ENCODE measurements at places on chromosomes 3 and 15.

DNA sequence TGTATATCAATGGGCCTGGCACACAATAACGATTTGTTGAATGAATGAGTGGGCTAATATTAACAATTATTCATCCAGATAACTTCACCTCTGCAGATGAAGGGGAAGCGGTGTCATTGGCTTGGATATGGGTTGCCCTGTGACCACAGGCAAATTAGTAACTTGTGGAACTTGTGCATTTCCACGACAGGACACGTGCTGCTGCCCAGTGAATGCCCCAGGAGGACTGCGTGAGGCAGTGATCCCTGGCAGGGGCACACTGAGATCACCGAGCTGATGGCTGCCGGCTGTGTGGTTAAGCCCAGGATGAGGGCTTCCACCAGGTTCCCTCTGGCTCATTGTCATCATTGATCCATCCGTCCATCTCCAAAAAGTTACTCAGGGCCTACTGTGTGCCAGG, 84.1 kb upstream of the HACD2 start:
- no peak for DNase-seq

GRCh38 chr3:144128108-144128892, 156.7 kb downstream of the DIPK2A start:
- DNase-seq: no peak

GRCh38 chr3:63998852-63999754, 24.2 kb downstream of the PSMD6 start:
- DNase-seq: no peak

DNA sequence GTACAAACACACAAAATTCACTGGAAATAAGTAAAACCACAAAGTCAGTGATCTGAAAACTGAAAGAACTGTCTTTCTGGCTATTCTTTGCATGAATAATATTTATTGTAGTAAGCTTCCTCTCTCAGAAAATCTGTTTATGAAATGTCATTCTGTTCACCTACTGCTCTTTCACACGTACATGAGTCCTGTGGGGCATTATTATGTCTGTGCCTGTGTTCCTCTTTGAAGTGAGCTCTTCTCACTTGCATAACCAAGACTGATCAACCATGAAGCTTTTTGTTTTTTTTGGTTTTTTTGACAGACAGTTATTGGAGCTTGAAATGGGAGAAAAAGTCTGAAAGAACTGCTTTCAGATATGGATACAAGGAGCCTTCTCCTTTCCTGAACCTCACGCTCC, 195.8 kb downstream of the PLCH1 start:
- no peak for DNase-seq

DNA sequence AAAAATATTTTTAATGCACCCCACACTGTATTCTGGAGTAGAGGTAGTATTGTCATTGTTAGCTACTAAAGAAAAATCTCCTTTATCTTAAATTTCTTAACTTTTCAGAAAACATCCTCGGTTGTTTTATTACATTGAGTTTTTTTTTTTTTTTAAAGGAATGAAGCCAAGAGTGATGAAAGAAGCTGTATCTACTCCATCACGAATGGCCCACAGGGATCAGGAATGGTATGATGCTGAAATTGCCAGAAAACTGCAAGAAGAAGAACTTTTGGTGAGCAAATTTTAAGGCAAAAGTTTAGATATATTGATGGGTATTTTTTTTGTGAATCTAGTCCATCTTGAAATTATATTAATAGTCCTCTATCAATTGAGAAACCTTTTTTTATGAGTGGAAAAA, 49.7 kb upstream of the UTS2B start:
- DNase-seq: no peak

GRCh38 chr3:22288756-22289155, 537.7 kb upstream of the ZNF385D start:
- DNase-seq: no peak
